ENCODE measurements at places on chromosomes 2 and 18.

DNA sequence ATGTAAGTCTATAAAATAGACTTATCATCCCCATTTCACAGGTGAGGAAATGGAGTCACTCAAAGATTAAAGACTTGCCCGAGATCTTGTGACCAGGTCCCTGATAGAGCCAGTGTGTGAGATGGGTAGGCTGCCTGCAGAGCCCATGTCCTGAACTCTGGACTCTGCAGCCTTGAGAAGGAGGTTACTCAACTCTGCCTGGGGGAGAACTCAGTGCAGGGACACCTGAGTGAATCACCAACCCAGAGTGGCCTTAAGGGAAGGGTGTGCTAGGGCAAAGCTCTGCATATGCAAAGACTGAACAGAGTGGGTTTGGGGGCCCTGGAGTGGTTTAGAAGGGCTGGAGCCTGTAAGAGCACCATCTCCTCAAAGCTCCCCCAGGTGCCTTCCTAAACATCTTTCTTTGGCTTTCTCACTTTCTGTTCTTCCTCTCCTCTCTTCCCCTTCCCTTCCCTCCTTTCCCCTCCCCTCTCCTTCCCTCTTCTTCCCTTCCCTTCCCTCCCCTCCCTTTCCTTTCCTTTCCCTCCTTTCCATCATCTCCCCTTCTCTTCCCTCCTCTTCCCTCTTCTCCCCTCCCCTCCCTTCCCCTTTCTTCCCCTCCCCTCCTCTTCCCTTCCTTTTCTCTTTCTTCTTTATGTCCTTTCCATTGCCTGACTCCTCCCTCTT, 67.6 kb downstream of the CELF4 start:
- DNase-seq: no peak

DNA sequence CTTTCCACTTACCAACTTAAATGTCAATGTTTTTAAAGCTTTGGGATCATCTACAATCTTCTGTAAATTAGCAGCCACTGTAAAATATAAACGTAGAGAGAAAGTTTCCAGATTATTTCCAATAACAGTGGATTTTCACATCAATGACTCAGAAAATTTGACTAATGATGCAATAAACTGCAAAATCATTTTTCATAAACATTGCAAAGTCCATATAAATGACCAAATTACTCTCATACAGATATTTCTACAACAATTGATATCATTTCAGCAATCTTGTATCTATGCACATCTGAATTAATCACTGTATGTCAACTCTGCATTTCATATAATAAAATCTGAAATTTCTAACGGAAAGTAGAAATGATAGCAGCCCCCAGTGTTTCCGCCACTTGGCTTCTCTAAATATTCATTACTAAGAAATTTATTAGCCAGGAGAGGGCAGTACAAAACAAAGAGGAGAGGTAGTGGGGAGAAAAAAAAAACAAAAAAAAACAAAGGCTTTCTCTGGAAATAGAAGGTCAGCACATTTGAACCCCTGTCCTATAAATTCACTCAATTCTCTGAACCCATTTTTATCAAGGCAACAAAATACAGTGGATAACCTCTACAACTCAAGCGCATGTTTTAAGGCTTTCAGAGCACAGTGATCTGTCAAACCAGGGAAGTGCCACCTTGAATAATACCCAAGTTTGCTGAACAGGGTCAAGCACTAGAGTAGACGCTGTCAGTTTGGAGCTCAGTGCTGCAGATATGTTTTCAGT, 282.6 kb downstream of the STK39 start:
- DNase-seq: no peak

- DNase-seq: peak; percentile 8
These were observed 1.5 kb downstream of the GPC1 start for GRCh38 chr2:240436683-240437550.

DNA sequence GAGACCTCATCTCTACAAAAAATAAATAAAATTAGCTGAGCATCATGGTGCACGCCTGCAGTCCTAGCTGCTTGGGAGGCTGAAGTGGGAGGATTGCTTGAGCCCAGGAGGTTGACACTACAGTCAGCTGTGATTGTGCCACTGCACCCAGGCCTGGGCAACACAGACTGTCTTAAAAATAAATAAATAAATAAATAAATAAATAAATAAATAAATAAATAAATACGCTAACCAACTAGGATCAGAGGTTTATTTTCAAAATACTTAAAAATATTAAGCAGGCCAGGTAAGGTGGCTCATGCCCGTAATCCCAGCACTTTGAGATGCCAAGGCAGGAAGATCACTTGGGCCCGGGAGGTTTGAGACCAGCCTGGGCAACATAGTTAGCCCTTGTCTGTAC, 63.6 kb downstream of the KCNG3 start:
- DNase-seq: no peak

- no peak for DNase-seq
These were observed 123.3 kb upstream of the KYNU start for GRCh38 chr2:142754182-142754581.

All from NCI-H446 (cell line).